ENCODE measurements at places on chromosomes 16 and 17.

DNA sequence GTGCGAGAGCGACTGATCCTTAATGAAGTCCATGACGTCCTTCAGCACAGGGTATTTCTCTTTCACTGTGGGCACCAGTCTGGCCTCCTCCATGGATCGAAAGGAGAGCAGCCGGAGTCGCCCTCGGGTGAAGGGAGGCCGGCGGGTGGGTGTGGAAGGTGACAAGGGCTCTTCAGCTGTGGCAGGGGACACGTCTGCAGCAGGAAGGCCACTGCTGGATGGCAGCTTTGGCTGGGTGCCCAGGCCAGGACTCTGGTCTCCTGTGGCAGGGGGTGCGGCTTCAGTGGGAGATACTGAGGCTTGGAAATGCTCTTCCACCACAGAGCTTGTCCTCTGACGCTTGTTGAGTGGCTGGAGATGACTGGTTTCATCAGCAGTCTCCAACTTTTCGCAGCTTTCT is 78.5 kb downstream of the ZZEF1 start:
- DNase-seq = no peak

DNA sequence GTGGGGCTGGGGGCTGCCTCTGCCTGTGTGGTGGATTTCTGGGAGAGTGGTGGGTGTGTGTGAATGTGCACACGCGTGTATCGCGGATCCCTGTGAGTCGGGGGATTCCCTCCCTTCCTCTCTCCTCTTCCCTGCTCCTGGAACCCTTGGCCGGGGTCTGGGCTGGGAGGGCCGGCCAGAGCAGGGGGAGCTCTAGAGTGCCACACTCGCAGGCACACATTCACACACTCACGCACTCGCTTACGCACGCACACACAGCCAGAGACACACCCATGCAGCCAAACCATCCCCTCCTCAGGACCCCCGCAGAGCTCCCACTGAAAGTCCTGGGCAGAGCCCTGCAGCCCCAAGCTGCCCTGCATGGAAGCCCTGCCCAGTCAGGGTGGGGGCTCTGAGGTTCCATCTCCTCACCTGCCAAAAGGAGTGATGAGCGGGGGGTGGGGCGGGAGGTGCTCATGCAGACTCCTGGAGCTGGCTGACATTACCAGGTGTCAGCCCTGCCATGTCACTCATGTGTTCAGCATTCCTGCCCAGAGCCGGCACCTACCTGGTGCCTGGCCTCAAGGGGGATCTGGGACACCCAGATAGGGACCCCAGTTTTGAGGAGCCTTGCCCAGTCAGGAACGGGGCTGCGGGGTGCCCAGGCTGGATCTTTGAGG is 1.9 kb downstream of the NECAB2 start:
- no peak for DNase-seq

DNA sequence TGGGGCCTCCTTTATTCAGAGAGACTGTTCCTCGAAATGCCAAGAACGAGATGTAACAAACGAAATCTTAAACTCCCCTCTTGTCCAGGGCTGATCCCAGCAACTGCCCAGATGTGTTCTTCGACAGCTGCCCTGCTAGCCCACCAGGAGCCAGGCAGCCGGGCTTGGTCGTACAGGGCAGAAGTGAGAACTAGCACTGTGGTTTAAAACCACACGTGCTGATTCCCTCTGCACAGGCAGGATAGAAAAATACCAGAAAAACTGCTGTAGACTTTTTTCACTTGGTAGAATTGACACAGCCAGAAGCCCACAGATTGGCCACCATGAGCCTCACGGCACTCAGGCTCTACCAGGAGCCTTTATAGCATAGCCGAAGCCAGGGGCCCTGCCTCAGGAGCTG is 33.1 kb downstream of the PLD6 start:
- DNase-seq = no peak

GRCh38 chr17:79593205-79593604 is 17.6 kb downstream of the RBFOX3 start:
- DNase-seq = no peak

GRCh38 chr16:67537270-67537635 is 8.6 kb downstream of the RIPOR1 start:
- peak; percentile 12 for DNase-seq

GRCh38 chr17:82542439-82542838 is 22.9 kb downstream of the FOXK2 start:
- DNase-seq = no peak

DNA sequence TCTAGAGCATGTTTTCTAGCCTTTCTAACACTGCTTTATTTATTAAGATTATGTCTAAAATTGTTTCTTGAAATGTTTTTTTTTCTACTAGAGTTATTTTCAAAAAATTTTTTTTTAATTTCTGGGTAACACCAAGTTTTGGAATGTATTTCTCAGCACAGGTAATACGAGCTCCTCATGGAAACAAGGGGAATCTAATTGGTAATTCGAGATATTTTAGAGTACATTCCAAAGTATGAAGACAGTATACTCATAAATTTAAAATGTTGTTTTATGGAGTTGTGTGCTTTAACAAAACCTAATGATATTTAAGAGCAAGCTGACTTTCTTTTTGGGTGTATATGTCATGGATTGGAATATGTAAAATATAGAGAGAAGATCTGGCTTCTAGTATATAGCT is 42.4 kb downstream of the OMG start:
- DNase-seq = no peak

- DNase-seq = no peak
Observed at GRCh38 chr16:68242926-68243858, 2.0 kb upstream of the PLA2G15 start.

DNA sequence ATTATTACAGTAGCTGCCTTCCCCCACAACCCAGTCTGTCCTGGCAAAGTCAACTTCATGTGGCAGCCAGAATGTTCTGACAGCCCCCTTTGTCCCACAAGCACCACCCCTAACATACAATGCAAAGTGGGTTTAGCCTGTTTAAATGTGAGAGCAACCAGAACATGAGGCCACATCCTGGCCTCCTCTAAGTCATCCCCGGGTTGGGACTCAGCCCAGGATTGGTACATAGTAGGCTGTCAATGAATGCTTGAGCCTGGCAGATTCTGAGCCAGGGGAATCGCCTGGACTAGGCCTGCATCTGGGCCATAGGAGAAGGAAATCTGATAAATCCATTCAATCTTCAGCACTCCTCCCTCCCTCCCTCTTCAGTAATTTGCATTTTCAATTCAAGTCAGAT is 4.3 kb upstream of the ITGA3 start:
- DNase-seq = no peak

DNA sequence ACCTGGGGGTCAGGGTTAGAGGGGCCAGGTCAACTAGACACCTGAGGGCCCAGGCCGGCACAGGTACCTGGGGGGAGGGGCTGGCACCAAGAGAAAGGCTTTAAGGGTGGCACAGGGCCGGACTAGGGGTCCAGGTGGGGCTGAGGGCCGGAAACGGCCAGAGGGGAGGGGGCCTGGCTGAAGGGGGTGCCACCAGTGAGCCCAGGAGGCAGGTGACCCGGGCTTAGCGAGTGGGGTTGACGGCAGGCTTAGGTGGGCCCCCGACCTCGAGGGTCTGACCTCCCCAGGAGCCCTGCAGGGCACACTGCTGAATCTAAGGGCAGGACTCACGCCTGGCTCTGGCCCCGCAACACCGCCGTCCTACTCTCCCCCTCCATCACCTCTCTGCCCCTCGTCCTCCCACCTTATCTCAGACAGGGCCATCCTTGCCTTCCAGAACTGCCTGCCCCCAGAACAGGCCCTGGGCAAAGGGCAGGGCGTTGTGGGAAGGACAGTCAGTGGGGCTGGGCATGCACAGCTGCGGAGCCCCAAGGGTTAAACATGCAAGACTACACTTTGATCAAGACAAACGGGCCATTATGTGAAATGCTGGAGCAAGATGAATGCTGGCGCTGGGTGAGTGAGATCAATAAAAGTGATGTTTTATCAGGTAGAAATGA is 44.4 kb downstream of the ACTG1 start:
- DNase-seq = no peak

DNA sequence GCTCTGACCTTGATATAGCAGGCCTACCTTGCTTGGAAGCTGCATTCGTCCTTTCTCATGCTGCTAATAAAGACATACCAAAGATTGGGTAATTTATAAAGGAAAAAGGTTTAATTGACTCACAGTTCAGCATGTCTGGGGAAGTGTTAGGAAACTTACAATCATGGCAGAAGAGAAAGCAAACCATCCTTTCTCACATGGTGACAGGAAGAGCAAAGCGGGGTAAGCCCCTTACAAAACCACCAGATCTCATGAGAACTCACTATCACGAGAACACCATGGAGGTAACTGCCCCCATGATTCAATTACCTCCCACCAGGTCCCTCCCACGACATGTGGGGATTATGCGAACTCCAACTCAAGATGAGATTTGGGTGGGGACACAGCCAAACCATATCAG is 6.0 kb upstream of the MAPT start:
- DNase-seq = no peak

- no peak for DNase-seq
Observed at GRCh38 chr17:15274017-15274416, 8.9 kb upstream of the PMP22 start.

GRCh38 chr16:85600078-85600477 is 13.0 kb upstream of the GSE1 start:
- no peak for DNase-seq

DNA sequence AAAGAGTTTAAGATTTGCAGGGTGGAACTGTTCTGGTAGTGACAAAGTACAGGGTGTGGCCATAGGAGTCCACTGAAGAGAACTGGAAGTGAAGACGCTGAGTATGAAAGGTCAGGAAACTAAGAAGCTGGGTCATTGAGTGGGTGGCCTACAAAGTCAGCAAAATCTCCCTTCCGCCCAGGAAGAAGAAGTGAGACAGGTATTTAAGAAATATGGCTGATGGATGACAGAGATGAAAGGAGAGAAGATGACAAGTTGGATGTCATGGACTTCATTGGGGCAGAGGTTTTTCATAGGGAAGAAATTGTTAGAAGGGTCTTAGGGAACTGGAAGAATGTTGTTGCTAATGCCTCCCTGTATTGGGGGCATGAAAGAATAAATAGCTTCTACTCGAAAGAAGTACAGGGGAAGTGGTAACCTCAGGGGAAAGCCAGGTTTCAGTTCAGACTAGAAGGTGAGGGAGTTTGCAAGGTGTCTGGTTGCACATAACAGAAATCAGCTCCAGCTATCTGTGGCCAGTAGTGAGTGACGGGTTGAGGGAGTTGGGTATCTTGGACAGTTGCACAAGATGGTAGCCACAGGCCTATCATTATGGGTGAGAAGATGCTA is 33.6 kb upstream of the MED13 start:
- no peak for DNase-seq

DNA sequence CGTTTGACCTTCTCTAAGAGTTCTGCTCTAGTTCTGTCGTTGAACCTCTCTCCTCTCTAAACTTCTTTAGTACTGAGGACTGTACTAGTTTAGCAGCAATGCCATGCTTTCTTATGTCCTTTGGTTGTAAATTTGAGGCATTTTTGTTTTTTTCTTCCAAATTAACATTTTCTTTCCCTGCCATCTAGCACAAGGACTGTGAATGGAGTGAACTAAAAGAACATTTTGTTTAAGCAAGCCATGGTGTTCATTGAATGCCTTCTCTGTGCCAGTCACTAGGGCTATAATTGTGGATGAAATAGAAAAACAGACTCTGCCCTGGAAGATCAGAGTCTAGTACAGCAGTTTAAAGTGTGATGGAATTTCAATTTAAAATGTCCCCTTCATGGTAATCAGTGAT is 137.9 kb downstream of the FTO start:
- DNase-seq = no peak

Data from activated naive CD4-positive, alpha-beta T cell (primary cell).